ENCODE measurements at places on chromosomes 2 and 18.

GRCh38 chr2:239141021-239141760, 259.6 kb downstream of the HDAC4 start:
- no peak for DNase-seq

DNA sequence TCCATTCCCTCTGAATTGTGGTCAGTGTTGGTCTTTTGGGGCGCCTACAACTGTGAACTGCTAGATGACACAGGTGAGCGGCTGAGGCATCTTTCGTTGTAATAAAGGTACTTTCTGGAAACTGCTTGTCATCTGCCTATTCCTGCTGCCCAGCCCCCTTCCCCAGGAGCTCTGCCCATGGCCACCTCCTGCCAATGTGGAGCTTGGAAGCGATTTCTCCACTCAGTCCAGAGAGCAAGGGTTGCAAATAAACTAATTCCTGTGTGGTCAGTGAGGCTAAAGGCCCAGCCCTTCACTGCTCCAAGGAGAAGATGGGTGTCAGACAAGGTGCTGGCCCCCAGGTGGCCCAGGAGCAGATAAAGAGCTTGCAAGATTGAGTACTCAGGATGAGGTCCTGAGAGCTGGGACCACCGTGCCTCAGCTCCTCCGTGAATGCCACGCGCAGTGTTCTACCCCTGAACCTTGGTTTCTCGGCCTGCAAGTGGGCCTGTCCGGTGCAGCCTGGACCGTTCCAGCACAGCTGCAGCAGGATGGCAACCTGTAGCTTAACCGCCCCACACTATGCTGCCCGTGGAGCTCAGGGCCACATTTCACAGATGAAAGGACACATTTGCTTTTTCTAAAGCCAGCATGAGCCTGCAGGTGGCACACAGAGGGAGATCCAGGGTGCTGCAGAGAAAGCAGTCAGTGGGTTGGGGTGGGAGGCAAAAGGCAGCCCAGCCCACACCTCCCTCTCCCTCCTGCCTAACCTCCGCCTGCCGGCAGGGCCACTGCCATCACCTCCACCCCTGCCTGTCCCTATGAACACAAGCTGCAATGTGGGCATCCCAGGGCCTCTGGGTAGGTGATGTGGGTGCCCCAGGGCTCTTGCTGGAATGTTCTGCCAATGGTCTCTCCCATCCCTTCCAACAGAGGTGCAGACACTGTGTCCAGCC, 78.7 kb upstream of the OTOF start:
- no peak for DNase-seq

DNA sequence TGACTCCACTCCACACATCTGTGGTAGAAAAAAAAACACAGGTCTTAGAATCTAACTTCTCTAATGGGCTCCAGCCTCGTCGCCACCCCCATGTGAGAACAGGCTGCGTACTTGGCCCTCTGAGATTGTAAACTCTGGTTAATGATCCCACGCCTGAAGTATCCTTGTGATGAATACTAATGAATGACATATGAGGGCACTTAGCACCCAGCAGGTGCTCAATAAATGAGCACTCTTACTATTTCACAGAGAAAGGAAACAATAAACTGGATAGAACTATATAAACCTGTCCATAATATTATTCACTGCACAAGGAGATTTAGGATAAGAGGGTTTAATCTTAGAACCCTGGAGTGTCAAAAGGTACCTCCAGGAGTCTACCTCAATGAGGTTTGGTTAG, 310.1 kb upstream of the HNRNPA3 start:
- DNase-seq, result no peak

DNA sequence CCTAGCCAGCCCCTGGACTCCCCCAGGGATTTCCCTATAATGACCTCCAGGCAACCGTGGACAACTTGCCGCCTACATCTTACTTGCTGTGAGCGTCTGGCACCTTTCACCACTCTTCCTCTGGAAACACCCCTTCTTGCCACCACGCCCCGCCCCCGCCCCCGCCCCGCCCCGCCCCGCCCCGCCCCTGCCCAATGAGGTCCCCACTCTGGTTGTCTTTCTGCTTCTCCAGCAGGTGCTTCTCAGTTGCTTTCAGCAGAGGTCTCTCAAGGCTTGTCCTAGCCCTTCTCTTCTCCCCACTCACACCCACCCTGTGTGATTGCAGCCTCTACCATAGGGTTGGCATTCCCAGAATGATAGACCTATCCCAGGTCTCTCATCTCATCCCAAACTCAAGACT, 214.5 kb downstream of the EN1 start:
- DNase-seq, result no peak

- DNase-seq, result no peak
Measured at GRCh38 chr2:119025013-119025412, 83.0 kb downstream of the MARCO start.

DNA sequence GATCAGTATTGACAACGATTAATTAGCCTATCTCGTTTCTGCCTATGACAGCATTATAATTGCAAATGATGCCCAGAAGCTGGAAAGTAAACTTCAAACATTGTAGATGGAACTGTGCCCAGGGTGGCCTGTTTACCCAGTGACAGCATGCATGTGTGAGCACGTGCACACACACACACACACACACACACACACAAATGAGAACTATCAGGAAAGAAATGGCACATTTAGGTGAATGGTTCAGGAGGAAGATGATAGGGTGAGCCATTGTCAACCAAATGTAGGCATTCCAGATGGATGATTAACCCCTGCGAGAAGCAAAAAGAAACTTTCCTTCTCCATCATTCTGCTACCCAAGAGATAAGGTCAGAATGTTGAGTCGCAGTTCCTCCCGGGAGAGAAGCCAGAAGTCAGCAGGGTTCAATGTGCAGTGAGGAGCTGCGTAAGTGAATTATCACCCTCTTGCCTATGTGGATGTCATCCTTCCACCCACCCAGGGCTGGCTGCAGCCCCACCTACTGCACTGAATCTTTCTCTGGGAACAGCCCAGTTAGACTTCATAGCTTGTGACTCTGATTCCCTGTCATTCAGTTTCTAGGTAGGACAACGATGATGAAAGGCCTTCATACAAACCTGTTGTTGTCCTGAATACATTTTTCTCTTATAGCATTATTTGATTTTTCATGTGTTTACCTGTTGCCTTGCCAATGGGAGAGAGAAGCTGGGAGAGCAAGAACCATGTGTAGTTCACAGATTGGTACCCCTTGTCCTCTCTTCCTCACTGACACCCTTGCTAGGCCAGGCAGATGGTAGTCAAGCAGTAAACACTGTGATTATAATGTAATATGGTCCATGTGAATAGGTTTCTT, 3.5 kb upstream of the APOB start:
- DNase-seq, result no peak

GRCh38 chr2:215452725-215453124, 16.9 kb upstream of the FN1 start:
- DNase-seq, result no peak

Measured in stimulated activated naive CD4-positive, alpha-beta T cell (primary cell).